CD8-positive, alpha-beta memory T cell (primary cell): ENCODE measurements at places on chromosomes 1 and 21.

DNA sequence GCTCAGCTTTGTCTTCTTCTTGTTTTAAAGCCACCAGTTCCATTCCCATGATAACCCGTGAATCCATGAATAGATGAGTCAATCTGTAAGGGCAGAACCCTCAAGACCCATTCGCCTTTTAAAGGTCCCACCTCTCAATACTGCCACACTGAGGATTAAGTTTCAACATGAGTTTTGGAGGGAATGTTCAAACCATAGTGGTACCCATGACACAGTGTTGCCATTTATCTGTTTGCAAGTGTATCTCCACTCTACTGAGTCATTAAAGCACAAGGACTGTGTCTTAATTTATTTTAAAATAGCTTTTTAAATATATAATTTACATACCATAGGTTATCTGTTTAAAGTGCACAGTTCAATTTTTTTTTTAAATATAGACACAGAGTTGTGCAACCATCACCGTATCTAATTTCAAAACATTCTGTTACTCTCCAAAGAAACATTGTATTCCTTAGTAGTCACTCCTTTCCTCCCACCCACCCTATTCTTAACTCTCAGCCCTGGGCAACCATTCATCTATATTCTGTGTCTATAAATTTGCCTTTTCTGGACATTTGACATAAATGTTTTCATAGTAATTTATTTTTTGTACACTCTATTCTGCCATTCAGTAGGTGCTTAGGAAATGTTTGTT is 4.8 kb upstream of the IL24 start:
- no peak for DNase-seq

- DNase-seq: no peak
Measured at GRCh38 chr1:52756020-52756419, 29.8 kb downstream of the ZYG11B start.

- no peak for DNase-seq
Measured at GRCh38 chr21:34983680-34984086, 65.4 kb downstream of the RUNX1 start.

DNA sequence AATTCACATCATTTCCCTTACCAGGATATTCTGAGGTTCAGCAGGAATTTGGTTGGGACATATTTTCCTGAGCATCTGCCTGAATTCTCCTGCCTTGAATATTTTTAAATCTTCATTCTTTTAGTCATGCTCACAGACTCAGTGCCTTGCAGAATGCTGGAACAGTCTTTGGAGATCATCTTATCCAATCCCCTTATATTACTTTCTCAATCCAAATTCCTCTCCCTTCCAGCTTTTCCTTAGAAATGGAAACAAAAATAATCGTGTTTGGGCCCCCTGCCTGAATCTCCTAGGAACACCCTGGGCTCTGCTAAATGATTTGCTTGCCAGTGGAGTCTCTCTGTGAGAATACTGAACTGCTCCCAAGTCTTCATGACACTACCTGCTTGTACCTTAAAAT is 38.4 kb downstream of the LHX8 start:
- no peak for DNase-seq

DNA sequence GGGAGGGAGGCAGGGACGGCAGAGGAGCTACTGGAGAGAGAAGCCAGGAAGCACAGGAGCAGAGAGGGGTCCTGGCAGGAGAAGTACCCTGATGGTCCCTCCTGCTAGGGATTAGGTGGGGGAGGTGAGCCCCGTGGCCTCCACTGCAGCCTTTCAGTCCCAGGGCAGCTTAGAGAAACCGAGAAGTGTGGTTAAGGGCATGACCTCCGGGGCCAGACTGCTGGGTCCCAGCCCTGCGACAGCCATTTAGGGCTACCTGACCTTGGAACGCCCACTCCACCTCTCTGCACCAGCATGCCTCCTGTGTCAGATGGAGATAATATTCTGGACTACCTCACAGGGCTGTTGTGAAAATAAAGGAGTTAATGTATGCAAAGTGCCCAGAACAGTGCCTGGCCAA is 47.4 kb downstream of the KCNN3 start:
- no peak for DNase-seq
